ENCODE measurements at places on chromosomes 13 and 19.

GRCh38 chr13:58142952-58143351 lies 511.4 kb downstream of the PCDH17 start:
- DNase-seq, result no peak

DNA sequence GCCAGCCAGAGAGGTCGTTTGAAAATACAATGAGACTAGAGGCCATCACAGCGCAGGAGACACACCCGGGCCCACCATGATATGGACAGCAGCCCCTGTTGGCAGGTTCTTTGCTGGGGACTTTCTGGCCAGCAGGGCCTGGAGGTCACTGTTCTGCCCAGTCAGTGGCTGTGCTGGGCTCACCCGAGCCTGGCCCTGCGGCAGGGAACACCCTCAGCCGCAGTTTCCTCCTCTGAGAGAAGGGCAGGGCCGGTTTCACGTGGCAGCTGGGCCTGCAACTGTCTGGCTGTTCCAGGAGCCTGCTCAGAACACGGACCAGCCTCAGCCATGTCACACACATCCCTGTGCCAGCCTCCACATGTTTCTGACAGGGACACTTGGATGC lies 39.4 kb downstream of the ADPRHL1 start:
- DNase-seq, result no peak

DNA sequence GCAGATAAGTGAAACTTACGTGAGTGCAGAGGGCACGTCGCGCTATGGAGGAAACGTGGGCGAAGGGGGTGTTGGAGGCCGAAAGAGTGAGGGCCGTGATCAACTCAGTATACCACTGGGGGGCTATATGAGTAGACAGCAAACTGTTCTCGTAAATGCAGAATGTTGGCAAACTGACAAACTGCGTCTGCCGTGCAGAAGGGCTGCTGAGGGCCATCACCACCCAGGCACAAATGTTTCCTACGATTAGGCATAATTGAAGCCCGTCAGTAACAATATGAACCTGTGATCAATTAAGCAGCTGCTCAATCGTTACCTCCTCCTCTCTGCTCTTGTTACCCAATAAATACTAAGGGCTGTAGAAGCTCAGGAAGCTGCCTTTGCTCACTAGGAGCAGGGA lies 17.3 kb upstream of the MADCAM1 start:
- no peak for DNase-seq

- DNase-seq, result no peak
These were observed 156.6 kb downstream of the FOXO1 start for GRCh38 chr13:40509876-40510275.

- DNase-seq, result no peak
These were observed 721 bp downstream of the TNFSF11 start for GRCh38 chr13:42574435-42575311.

- no peak for DNase-seq
These were observed 8.1 kb upstream of the HCN2 start for GRCh38 chr19:581399-582111.

DNA sequence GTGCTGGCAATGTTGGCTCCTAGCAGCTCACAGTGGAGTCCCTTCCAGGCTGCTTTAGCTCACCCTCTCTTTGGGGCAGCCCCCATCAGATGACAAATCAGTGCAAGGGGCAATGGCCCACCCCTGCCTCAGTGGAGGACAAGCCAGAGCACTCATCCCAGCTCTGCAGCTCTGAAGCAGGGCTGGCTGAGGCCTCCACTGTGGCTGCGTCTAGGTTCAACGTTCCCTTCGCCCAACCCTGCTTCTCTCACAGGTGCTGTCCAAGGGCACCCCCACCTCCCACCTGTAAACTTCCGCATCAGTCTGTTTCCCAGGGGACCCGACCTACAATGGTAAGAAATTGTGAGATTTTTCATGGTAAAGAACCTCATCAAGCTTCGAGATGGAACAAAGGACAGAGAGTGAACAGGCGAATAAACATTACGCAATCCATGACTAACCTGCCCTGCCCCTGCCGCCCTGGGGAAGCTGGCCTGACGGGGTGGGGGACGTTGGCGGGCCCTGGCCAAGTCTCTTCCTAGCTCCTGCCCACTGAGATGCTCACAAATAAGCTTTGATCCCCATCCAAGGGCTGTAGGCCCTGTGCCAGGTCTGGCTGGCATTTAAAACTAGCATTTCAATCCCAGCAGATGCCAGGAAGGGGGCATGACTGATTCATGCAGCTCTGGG lies 40.5 kb downstream of the DZIP1 start:
- no peak for DNase-seq

DNA sequence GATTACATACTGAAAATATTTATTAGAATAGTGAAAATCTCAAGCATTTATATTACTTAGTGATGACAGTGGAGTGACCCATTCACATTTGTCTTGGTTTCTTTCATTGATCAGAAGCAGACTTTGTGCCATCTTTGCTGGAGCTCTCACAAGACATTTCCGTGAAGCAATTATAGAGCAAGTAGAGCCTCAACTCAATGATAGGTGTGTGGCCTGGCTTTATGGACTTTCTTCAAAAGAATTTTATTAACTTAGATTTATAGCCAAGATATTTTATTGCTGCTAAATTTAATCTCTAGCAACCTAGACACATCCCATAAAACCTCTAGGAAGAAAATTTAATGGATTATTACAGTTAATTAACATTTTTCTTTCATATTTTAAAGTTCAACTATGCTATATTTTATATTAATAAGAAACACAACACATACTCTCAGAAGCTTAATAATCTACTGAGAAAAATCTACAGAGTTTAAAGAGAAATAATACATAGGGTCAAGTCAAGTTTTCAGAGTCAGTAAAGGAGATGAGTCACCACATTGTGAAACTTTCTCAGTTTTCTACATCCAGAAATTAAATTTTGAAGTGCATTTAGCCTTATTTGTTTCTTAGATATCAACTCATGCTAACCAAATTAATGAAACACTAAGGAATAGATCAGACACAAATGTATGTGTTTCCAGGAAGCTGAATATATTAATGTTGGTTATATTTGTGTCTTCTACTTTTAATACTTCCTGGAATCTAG lies 160.5 kb downstream of the LACC1 start:
- DNase-seq, result no peak

DNA sequence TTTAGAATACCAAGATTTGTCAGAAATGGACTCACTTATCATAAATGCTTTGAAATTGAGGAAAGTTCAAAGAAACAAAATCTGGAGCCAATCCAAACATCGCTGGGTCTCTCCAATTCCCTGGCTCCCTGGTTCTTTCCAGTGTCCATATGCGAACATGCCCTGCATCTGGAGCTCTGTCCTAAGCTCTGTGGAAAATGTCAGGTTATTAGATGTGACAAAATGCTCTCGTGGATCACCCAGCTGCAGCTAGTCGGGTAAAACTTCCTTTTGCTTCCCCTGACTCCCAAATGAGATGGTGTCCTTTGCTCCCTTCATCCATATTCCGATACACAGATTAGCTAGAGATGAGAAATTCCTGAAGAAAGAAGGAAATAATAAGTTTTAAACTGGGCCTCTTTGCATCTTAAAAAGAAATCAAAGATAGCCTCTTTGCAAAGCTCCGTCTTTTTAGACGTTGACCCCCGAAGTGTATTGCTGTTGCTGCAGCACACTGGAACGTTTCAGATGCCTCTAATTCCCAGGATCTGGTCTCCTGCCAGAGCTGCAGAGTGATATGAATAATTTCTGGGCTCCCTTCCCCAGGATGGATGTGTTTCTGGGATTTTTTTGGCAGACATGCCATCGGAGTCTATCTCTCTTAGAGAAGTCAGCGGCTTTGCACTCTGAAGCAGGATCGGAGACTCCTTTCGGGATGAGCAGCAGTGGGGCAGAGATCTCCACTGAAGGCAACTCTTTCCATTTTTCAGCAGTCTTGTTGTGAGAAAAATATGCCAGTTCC lies 102.9 kb downstream of the TEX26 start:
- no peak for DNase-seq

- DNase-seq, result no peak
These were observed 248.7 kb downstream of the TDRD3 start for GRCh38 chr13:60645676-60646075.

GRCh38 chr13:33787051-33787591 lies 30.8 kb upstream of the RFC3 start:
- DNase-seq, result no peak

DNA sequence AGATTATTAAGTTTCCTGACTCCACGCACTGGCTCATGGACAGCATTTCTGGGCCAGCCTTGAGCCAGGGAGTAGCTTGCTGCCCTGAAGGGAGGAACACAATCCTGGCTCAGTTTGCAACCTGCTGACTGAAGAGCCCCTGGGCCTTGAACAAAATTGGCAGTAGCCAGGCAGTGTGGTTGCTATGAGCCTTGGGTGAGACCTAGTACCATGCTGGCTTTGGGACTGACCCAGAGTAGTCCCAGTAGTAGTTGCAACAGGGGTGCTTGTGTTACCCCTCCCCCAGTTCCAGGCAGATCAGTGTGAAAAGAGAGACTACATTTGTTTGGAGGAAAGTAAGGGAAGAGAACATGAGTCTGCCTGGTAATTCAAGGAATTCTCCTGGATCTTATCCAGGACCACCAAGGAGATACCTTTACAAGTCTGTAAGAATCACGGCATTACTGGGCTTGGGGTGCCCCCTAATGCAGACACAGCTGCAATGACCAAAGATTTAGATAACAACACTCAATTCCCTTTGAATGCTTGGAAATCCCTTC lies 22.0 kb downstream of the ITGBL1 start:
- peak; percentile 76 for DNase-seq

DNA sequence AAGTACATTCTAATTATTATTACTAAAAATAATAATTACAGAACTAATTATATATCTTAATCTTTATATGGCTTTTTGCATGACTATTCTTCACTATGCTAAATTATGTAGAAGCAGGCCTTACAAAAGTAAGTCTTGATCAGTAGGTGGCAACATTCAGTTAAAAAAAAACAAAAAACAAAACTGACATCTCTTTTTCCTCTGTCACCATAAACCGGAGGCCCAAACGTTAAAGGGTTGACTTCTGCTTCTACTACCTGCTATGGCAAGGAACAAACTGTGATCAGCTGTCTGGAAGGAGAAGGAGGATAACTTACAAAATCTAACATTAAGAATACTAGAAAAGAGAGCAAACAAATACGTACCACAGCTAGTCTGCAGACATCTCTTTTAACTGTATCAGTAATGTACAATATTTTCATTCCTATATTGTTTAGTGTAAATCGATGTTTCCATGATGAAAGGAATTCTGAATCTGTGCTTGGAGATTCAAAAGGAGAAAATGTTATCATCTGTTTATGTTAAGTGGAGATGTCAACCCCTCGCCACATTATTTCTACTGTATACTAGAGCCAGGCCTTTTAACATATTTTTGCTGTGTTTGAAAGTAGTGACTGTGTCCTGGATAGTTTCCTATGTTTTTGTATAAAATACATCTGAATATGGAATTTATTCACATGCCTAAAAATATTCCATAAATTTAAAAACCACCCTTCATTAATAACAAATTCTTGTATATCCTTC lies 1525.4 kb downstream of the SLITRK1 start:
- DNase-seq, result no peak

GRCh38 chr13:40589285-40590109 lies 76.9 kb downstream of the FOXO1 start:
- DNase-seq, result no peak

- DNase-seq, result no peak
These were observed 7.5 kb upstream of the UBAC2 start for GRCh38 chr13:99193152-99193551.

DNA sequence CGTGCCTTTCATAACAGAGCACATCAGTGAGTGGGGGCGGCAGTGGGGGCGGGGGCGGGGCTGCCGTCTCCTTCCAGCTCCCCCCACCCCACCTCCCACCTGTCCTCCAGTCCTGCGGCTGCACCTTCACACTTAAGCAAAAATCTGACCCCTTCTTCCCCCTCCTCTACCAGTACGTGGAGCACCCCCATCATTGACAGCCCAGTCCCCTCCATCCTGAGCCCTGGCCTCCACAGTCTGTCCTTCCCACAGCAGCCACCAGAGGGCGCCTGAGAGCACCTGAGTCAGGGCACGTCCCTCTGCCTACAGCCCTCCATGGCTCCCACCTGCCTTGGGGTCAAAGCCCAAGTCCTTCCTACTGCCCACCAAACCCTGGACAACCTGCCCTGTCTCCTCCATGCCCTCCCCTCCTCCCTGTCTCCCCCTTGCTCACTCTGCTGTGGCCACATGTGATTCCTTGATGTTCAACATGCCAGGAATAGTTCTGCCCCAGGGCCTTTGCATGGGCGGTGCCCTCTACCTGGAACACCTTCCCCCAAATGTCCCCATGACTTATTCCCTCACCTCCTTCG lies 4.0 kb downstream of the EBI3 start:
- no peak for DNase-seq

DNA sequence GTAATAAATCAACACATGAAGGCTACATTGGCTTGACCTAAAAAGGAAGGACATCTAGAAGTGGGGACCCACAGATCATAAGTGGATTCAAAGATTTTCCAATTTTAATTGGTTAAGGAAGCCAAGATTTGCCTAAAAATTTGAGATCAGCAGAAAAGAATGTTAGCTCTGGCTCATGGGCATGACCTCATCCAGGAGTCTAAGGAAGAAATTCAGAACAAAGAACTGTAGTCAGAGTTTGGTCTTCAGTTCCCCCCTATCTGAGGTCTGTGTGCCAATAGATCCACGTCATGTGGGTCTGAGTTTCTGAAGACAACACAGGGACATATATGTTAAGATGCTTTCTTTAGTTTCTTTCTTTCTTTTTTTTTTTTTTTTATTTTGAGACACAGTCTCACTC lies 648.8 kb upstream of the SPRY2 start:
- DNase-seq, result no peak

GRCh38 chr19:29550896-29551295 lies 25.1 kb downstream of the VSTM2B start:
- no peak for DNase-seq

GRCh38 chr13:107069108-107069776 lies 501.3 kb upstream of the ARGLU1 start:
- no peak for DNase-seq

- DNase-seq, result no peak
These were observed 219.0 kb upstream of the SOX1 start for GRCh38 chr13:111847964-111848363.

- no peak for DNase-seq
These were observed 54.3 kb downstream of the GGACT start for GRCh38 chr13:100534147-100534843.

DNA sequence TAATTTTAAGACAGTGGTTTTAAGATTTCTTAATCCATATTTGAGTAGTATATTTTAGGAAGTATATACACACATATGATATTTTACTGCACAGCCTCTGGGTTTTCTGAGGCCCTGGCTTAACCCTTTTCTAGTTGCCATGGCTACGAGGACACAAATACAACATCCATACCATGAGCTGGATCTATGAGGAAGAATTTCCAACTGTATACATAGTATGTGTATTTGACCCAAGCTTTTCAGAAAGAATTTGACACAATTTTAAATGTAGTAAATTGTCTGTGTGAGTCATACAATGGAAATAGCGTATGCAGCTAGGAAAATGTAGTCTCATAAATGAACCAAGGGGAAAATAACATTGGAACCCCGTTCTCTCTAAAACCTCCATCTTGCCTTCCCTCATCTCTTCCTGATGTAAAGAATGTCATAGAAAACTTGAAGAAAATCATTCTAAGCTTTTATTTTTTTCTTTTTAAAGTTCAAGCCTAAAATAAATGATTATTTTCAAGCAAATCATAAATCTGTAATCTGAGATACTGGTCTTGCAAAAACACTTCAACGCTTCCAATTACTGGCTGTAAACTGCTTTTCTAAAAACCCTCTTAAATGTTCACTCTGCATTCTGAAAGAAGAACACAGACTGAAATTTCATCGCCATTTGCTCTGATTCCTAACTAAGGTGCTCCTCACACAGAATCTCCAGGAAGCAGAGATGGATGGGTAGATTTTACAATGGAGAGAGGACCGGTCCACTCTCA lies 172.4 kb downstream of the LACC1 start:
- no peak for DNase-seq

GRCh38 chr13:79802389-79803085 lies 321.6 kb downstream of the NDFIP2 start:
- DNase-seq, result no peak

- no peak for DNase-seq
These were observed at the start of gene TMTC4 for GRCh38 chr13:100674572-100674871. TMTC4 (minus strand) TSS chr13:100674795; CDS start chr13:100670362, 4,433 bp downstream.
